ENCODE measurements at places on chromosomes 2 and 18.

DNA sequence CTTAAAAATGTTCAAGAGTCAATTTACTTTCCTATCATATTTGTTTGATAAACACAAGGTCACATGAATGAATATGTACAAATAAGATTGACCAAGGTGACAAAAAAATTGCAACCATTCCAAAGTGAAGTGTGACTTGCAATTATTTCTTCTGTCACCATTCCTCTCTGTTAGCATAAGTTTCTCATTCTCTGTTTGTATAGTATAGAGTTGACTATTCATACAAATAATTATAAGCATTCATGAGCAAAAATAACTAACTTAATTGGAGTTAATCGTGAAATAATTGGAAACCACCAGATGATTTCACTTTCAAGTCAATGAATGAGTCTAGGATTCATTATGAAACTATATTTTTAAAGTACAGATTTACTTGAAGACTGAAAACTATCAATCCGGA lies 42.1 kb downstream of the PGAP1 start:
- ATAC-seq, result no peak

DNA sequence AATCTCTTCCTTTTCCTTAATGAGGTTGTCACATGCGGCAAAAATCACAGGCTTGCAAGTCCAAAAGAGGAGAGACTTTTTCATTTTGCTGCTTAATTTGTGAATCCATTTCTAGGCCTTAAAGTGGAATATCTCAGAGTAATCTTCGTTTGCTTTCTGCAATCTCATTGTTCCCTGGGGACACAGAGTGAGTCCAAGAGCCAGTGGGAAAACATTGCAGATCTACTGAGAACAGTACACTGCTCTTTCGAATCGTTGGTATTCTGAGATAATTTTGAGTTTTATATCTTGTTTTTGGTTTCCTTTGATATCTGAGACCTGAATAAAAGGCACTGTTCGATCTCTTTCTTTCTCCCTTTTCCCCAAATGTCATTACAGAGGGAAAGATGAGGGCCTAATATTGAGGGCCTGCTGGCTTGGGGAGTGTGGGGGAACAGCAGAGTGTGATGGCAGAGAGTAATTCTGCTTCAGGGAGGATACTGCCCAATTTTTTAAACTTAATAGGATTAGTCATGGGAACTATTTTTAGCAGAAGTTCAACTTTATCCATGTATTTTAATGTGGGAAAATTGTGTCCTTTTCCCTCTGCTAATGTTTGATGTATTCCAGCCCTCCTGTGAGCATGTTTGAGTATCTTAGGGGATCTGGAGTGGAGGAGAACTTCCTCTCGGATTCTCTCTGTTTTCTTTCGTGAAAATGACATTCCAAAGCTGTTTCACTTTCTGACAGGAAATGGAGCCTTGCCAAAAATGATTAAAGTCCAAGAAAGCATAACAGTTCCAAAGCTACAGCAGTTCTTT lies 418.2 kb upstream of the ZEB2 start:
- no peak for ATAC-seq

- no peak for ATAC-seq
Observed at GRCh38 chr2:238151205-238151604, 7.6 kb upstream of the ERFE start.

- no peak for ATAC-seq
Observed at GRCh38 chr2:217366966-217367365, 507.1 kb upstream of the TNP1 start.

- no peak for ATAC-seq
Observed at GRCh38 chr2:9692456-9693195, 61.8 kb upstream of the YWHAQ start.

GRCh38 chr2:65316072-65316471 lies 88.4 kb downstream of the ACTR2 start:
- ATAC-seq, result no peak

DNA sequence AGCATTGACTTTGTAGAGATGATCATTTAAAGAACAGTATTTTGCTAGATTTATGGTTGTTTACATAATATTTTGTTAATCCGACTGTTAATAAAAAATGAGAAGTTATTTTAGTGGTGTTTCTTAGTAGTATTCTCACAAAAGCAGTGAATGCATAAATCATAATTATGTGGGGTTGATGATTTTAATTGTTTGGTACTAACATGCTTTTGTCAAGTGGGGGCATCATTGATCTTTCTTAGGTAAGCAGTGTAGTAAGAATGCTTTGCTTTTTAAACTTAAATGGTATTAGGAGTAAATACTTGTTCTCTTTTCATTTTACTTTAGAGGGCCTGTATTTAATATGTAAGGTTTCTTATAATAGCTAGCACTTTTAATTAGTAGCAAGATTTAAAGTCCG lies 109.2 kb upstream of the OTX1 start:
- no peak for ATAC-seq

- no peak for ATAC-seq
Observed at GRCh38 chr2:27126252-27126710, 2.7 kb downstream of the ABHD1 start.

- ATAC-seq, result no peak
Observed at GRCh38 chr2:146444987-146445386, 1399.8 kb upstream of the ACVR2A start.

- no peak for ATAC-seq
Observed at GRCh38 chr2:191840921-191841320, 6.0 kb downstream of the CAVIN2 start.

Data from activated CD4-positive, CD25-positive, alpha-beta regulatory T cell treated with anti-CD3 and anti-CD28 coated beads, Interleukin-2, amount 50 U/mL, for 24 hours (primary cell).